ENCODE measurements at places on chromosomes 13 and 19. TPM values are rescaled to one million over a fixed set of nuclear protein-coding genes. Genes with fewer than 3 reads are reported as not detected.

DNA sequence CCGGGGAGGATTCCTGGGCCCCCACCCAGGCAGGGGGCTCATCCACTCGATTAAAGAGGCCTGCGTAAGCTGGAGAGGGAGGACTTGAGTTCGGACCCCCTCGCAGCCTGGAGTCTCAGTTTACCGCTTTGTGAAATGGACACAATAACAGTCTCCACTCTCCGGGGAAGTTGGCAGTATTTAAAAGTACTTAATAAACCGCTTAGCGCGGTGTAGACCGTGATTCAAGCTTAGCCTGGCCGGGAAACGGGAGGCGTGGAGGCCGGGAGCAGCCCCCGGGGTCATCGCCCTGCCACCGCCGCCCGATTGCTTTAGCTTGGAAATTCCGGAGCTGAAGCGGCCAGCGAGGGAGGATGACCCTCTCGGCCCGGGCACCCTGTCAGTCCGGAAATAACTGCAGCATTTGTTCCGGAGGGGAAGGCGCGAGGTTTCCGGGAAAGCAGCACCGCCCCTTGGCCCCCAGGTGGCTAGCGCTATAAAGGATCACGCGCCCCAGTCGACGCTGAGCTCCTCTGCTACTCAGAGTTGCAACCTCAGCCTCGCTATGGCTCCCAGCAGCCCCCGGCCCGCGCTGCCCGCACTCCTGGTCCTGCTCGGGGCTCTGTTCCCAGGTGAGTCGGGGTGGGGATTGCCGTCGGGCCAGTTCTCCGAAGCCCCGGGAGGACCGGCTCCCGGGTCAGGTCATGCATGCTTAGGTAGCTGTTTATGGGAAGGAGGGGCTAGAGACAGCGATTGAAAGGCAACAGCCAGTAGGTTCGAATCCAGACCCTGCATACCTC is at the start of gene ICAM1:
ICAM1 (plus strand) TSS at position 505 of the 779 bp plus-strand sequence; CDS start at position 545, 40 bp downstream.
- peak; percentile 92 for DNase-seq

DNA sequence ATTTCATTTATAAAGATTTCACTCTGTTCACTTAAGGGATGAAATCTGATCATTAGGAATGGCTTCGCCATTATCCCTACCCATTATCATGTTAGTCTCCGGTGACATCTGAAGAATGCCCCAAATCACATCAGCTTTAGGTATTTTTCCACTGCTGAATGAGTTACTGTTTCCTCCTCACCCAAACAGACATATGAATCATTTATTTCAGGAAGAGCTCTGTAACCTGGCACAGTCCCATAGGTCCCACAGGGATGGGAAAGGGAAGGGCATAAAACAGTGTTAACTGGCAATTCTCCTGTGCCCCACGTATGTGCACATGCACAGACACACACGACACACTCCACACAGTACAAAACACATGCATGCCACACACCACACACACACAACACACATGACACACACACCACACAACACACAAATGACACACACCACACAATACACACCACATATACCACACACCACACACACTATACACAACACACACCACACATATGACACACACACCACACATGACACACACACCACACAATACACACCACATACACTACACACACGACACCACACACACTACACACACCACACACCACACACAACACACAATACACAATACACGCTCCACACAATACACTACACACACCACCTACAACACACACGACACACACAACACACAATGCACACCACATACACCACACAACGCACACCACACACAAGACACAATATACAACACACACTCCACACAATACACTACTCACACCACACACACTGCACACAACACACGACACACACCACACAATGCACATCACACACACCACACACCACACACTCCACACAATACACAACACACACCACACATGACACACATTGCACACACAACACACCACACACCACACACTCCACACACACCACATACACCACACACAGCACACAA is 15.4 kb downstream of the TMEM255B start:
- no peak for DNase-seq

DNA sequence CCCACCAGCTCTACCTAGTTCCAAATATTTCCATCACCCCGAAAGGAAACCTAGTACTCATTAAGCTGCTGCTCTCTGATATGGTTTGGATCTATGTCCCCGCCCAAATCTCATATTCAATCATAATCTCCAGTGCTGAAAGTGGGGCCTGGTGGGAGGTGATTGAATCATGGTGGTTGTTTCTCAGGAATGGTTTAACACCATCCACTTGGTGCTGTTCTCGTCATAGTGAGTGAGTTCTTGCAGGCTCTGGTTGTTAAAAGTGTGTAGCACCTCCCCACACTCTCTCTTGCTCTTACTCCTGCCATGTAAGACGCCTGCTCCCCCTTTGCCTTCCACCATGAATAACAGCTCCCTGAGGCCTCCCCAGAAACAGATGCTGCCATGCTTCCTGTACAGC is 43.4 kb upstream of the MED4 start:
- no peak for DNase-seq

- no peak for DNase-seq
These were observed 36.8 kb downstream of the ERICH4 start for GRCh38 chr19:41479757-41480191.

GRCh38 chr13:24076109-24076508 is 84.4 kb upstream of the SPATA13 start:
- DNase-seq = no peak

GRCh38 chr19:58582985-58583384 is 9.8 kb upstream of the MZF1 start:
- no peak for DNase-seq

DNA sequence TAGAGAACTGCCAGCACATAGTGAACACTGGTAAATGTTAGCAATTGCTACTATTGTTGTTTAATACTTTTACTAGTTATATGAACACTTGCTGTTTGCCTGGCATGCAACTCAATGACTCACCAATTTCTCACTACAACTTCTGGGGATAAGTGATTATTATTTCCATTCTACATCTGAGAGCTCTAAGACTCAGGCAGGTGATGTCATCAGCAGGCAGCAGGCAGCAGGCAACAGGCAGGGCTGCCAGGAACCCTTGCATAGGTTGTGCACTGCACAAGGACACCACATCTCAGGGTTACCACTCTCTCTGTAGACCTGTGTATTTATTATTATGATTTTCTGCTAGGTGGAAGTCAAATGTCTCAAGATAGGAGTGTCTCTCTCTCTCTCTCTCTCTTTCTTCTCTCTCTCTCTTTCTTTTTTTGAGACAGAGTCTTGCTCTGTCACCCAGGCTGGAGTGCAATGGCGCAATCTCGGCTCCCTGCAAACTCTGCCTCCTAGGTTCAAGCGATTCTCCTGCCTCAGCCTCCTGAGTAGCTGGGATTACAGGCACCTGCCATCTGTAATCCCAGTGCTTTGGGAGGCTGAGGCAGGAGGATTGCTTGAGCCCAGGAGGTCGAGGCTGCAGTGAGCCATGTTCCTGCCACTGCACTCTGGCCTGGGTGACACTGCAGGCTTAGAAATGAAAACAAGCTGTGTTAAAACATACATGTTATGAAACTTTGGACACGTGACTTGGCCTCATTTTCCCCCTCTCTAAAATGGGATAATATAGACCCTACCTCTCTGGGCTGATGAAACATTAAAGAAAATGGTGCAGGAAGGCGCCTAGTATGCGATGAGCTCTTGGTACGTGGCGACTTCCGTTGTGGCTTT is 22.7 kb downstream of the HPN start:
- no peak for DNase-seq

DNA sequence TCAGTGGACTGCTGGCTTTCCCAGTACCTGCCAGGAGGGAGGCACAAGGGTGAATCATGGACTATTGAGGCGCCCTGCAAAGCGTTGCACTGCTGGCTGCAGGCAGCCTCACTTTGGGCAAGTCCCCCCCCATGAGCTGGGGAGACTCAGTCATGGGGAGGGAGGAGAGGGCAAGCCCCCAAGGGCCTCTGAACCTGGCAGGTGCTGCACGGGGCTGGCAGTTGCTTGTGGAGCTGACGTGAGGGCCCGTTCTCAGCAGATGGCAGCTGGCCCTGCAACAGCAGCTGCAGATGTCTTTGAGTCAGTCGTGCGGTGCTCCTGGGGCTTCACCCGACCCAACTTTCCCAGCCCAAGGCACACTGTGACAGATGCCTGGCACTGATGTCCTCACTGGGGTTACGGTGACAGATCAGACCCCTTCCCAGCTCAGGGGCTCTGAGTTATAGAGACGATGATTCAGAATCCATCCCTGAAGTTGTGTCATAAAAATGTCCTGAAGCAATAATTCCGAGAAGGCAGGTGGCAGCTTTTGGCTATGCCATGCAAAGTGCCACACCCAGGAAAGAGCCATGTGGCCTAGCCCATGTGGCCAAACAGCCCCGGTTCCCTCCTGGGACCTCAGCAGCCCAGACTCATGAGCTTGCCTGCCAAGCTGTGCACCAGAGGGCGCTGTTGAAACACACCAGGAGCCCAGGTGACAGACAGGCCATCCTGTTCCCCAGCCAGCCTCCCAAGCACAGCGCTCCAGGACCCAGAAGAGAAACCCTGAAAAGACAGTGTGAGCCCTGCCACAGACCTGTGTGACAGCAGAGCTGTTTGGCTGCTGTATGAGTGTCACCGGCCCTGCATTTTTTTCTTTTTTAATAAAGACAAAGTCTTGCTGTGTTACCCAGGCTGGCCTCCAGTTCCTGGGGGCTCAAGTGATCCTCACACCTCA is 53.6 kb upstream of the LDLR start:
- DNase-seq = peak; percentile 94

DNA sequence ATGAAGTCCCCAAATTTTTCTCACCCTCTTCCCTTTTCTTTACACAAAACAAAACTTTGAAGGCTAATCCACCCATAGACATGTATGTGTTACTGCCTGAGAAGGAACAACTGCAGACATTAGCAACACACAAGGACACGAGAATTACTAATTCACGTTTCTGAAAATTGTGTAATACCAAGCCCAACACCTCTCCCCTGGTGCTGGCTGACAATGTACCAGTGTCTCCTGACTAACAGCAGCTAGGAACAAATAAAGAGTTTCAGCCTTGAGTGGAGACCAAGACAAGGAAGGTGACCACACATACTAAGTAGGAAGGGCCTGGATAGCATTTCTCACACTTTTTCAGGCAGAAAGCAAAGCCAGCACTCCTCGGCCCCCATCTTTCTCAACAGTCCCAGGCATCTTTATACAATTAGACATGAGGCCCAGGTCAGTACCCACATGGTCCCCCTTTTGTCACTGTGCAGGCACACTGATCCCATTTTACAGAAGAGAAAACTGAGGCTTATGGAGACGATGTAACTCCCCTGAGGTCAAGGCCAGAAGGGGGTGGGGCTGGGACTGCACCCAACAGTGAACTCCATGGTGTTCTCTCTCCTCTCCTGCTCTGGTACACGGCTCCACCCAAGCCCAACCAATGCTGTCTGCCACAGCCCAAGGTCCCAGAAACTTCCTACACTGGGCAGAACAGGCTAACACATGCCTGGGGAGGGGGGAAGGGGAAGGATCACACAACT is 8.7 kb downstream of the BRD4 start:
- DNase-seq = no peak

GRCh38 chr13:27349458-27349857 is 75.0 kb upstream of the GTF3A start:
- no peak for DNase-seq

- DNase-seq = no peak
These were observed 7.9 kb upstream of the DPY19L3 start for GRCh38 chr19:32397671-32398101.

DNA sequence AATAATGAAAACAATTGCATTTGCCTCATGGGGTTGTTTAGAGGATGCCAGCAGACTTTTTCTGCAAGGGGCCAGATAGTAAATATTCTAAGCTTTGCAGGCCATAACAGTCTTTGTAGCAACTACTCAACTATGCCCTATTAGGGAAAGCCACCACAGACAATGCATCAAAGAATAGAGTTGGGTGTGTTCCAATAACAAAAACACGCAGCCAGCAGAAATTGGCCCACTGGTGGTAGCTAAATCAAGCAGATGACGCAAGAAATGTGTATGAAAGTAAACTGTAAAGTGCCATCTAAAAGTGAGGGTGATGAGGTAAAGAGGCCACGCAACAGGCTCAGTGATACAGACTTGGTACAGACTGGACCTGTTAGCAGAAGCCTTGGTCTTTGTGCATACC is 75.2 kb upstream of the SIAH3 start:
- no peak for DNase-seq

DNA sequence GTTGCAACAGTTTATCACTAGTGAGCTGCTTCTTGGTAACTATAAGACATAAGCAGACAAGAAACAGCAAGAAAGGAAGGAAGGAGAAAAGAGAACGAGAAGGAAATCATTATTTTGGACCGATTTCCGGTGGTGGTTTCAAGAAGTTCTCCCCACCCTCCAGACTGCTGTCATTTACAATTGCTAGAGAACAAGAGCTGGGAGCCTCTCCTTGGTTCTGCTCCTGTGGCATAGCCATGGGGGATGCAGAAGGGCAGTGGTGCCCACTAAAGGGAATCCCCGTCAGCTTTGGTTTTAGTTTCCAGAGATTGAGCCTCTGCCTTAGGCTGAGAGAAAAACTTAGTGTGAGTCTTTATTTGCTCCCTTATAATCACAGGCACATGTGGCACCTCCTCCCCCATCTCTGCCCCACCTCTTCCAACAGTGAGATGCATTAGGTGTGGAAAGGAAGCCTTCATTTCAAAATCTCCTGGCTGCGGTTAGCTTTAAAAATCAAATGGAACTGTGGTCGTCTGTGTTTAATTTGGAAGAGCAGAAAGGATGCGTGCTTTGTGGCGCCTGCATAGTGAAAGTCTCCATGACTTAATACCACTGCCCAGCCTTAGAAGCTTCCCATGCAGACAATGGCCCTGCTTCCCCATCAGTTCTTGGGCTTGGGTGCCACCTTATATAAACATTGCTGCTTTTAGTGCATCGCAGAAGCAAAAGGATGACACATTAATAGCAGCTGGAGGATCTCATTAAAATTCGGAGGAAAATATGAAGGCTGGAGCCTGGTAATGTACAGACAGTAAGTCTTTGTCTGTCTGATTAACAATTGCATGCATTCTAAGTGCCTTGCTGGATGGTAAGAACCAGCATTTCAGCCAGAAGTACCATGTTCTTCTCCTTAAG is 25.0 kb downstream of the LRCH1 start:
- DNase-seq = peak; percentile 47

- DNase-seq = peak; percentile 34
These were observed 4.3 kb upstream of the ZNF813 start for GRCh38 chr19:53463263-53463662.

- DNase-seq = no peak
These were observed 76.1 kb upstream of the UQCRFS1 start for GRCh38 chr19:29289020-29289419.

- peak; percentile 86 for DNase-seq
These were observed 5.5 kb upstream of the MAMSTR start for GRCh38 chr19:48724796-48725753.

DNA sequence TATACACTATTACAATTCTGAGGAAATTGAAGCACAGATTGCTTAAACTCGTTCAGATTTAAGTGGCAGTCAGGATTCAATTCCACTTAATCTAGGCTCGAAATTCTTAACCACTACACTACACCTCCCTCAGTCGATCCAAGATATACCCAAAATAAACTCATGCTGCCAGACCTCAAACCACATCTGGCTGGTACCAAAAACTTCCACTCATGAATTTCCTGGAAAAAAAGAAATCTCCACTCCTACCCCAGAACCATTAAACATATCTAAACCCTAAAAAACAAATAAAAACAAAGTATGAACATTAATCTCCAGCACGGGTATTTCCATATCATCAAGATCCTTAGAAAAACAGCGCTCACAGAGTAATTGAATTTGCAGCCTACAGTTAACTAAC is 1.1 kb downstream of the ZFP30 start:
- no peak for DNase-seq

Gene PPP6R1
- 122 TPM for polyA plus RNA-seq

Gene KCNC3
- polyA plus RNA-seq = 12.3 TPM

Gene DAND5
- polyA plus RNA-seq = not detected

Gene SULT2A1
- not detected for polyA plus RNA-seq

Gene CLEC4M
- polyA plus RNA-seq = 0.10 TPM

Gene IGSF23
- polyA plus RNA-seq = not detected

Gene ZNF625
- 0.69 TPM for polyA plus RNA-seq

Gene GPR4
- not detected for polyA plus RNA-seq
